ENCODE measurements at places on chromosomes 2 and 18. TPM values are rescaled to one million over a fixed set of nuclear protein-coding genes. Genes with fewer than 3 reads are reported as not detected.

Gene CLEC4F
- total RNA-seq: not detected

Gene ARMC9
- total RNA-seq: 6.0 TPM

Gene KCNJ13
- not detected for total RNA-seq

Gene SCN9A
- 0.10 TPM for total RNA-seq

Gene KIF5C
- total RNA-seq: 2.8 TPM

Gene ALPP
- total RNA-seq: not detected

Gene SLC14A1
- 7.6 TPM for total RNA-seq

All from gastrocnemius medialis (tissue), 4 donors.